ENCODE measurements at places on chromosomes 3 and 15.

DNA sequence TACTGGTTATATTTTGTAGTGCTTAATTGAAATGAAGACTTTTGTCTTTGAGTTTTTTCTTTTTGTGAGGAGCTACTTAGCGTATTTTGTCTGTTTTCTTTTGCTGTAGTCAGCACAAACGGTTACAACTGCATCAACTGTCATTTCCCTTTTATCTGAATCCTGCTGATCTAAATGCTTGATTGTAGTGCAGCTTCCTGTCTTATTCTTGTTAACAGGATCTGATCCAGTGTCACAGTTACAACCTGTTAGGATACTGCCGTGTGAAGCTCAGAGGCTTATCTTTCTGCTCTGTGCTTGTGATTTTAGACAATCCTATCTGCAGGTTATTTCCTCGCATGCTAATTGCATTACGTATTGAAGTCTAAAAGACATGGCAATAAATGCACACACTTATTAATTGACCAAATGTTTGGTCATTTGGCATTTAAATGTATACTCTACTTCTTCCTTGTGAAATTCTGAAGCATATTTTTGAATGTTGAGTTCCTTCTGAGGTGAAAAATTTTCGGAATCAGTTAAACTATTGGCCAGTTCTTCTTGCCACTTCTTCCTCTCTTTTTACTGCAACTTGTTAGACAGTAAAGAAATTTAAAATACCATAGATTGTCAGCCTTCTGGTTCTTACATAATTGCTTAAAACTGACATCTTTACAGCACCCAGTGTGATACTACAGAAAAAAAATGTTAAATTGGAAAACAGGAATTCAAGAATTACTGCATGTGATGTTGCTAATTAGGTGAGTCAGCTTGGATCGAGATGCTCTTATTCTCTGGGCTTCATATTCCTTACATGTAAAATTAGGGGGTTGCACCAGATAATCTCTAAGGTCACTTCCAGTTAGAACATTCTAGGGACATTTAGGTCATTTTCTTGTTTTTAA lies 168.2 kb downstream of the MBNL1 start:
- DNase-seq, result no peak

- no peak for DNase-seq
Measured at GRCh38 chr3:184218814-184219213, 10.6 kb upstream of the VWA5B2 start.

- no peak for DNase-seq
Measured at GRCh38 chr3:184320104-184320445, 5.7 kb downstream of the EIF4G1 start.

GRCh38 chr15:94094310-94094709 lies 137.1 kb upstream of the MCTP2 start:
- no peak for DNase-seq

DNA sequence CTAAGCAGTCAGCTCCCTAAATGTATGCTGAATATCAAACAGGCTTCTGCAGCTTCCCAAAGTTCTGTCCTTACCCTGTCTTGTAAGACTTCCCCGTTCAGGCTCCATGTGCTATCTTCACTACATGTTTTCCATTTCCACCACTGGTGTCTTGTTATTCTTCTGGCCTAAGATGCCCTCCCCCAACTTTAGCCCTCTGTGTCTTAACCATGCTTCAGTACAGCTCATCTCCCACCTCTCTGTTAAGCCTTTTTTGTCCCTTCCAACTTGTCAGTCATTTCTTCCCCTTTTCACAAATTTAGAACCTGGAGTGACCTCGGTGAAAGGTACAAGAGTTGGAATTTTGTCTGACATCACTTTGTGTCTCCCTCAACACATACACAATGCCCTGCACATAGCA lies 151.7 kb upstream of the TBL1XR1 start:
- DNase-seq, result no peak

DNA sequence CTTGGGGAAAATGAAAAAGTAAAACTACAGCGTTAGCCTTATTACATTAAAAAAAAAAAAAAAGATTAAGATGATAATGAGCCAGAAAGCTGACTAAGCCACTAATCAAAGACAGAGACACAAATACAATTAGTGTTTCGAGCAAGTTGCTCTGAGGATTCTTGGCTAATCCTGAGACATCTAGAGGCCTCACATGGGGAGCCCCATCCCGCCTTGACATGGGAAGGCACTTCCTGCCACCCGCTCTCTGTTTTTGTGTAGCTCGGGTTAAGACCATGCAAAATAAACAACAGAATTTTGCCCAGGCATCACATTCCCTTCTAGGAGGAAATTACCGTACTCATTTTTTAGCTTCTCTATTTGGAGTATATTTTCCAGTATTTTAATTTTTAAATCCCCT lies 15.3 kb downstream of the HESX1 start:
- DNase-seq, result no peak

GRCh38 chr15:96066126-96066525 lies 264.4 kb upstream of the NR2F2 start:
- no peak for DNase-seq

GRCh38 chr15:85024509-85025336 lies 43.1 kb downstream of the PDE8A start:
- no peak for DNase-seq

GRCh38 chr3:161386991-161387770 lies 15.9 kb upstream of the SPTSSB start:
- DNase-seq, result no peak

GRCh38 chr3:54968546-54969172 lies 40.8 kb upstream of the LRTM1 start:
- DNase-seq, result no peak

DNA sequence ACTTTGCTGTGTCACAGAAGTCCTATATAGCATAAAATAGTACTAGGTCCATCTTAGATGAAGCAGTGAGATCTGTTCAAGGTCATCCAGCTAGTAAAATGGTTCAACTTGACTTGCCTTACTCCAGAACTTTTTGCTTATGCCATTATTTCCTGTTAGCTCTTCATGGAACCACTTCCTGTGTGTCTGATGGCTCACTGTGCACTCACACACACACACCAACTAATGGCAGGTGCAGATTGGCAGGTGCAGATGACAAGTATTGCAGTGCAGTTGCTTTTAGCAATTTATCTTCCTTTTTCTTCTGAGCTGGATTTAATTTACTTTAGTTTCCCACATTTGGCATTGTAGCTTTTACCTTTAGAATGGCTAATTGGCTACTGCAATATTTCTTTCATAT lies 29.8 kb downstream of the GOLGA8S start:
- DNase-seq, result no peak

- DNase-seq, result no peak
Measured at GRCh38 chr15:52912172-52912571, 122.0 kb upstream of the ONECUT1 start.

DNA sequence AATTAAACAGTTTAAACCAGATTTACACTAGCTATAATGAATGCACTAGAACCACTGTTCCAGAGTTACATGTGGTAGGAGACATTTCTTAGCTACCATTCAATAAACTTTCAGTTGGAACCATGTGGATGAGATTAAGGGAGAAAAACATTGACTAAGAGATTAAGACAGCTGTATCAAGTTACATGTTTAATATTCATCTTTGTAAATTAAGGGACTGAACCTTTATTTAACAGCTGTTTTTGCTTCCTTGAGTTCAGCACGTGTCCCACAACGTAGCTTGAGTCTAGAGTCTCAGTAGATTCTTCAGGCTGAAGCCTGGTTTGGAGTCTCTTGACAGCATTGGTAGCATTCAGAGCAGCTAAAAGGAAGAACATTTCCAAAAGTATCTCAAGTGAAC lies 27.2 kb upstream of the CFAP44 start:
- DNase-seq, result no peak

DNA sequence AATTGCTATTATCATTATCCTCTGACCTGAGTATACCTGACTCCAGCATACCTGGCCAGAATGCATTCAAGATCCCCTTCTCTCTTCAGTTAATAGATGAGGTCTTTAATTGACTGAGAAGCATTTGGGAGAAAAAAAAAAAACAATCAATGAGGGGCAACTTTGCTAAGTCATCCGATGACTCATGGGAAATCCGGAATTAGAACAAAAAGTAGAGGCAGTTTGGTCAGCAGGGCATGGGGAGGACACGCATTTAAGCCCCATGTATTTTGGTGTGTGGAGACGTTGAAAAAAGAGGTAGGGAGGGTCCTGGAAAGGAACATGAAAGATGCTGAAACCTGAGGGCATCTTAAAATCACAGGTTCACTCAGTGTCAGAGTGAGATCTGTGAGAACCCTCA lies 256.2 kb downstream of the RORA start:
- DNase-seq, result no peak

DNA sequence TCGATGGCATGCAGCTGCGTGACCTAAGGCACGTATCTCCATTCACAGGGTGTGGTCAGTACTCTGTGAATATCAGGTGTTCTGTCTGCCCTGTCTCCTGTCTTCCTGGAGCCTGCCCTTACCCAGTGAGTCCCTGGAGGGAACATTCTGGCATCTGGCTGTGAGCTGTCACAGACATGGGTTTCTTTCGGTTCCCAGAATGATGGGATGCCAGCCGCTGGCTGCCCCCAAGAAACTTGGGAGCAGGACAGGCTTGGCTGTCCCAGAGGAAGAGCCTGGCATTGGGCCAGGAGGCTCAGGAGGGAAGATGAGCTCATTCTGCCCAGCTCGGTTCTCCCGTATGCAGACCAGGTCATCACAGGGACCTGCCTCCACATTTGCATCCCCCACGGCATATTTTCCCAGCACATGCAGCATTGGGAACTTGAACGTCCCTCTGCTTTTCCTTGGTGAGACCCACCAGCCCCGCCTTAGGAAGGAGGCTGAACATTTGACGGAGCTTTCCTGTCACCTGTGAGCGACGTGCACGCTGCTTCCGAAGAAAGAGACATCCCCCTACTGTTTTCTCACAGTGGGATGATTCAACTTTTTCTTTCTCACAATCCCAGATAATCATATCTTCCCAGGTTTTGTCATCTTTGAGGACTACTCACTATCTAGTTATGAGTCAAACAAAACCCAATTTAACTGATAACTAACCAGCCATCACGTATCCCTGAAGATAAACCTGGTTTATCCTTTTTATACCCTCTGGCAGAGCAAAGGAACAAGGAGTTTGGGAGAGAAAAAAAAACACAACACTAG lies 22.0 kb upstream of the PGPEP1L start:
- no peak for DNase-seq

- DNase-seq, result no peak
Measured at GRCh38 chr3:150357923-150358607, 50.0 kb upstream of the TSC22D2 start.

DNA sequence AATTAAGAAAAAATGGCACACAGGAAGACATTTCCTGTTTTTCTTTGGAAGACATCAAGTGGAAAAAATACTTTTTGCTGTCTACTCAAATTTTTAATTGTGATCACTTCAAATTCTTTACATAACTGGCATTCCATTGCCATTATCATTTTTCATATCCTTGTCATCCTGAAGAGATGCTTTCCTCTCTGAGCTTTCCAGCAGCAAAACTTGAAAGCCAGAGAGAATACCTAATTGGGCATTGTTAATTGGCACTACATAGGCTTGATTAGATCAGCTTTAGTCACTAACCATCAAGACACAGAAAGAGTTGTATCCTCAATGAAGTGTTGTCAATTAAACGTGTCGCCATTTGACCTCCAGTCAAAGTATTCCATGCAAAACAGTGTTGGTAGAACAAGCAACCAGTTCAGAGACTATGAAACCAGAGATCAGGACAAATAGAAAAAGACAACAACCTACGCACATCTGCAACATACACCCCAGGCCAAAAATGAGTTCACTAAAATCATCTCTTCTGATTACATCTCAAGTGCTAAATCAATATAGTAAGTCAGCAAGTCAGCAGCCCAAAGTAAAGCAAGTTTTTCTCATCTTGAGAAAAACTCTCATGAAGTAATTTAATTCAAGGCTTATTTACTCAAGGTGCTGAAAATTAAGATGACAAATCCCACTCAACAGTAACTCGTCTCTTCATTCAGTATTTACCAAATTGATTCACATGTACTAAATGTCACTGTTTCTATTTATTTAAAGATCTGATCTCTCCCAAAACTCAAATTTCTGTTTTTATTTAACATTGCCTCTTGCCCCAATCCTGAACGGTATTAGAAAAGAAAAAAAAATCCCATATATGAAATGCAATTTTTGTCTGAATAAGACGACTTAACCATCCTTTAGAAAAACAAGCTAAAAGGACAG lies 123.0 kb downstream of the SUCLG2 start:
- no peak for DNase-seq

GRCh38 chr3:27467545-27467944 lies 16.6 kb downstream of the SLC4A7 start:
- no peak for DNase-seq

DNA sequence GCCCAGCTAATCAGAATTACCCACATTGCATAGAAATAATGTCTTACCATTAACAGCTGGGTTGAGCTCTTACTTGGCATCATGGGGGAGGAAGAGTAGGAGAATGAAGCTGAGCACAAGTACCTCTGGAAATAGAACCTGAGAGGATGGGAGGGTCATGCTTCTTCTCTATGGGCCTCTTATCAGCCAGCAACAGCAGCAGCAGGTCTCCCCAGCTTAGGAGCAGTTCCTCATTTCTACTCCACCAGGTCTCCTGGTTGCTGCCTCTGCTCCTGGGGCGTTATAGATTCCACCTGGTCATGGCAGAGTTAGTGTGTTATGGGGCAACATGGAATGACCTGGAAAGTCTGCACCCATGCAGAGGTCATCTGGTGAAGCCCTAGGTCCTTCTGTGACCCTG lies 3.4 kb downstream of the FSD2 start:
- DNase-seq, result no peak

DNA sequence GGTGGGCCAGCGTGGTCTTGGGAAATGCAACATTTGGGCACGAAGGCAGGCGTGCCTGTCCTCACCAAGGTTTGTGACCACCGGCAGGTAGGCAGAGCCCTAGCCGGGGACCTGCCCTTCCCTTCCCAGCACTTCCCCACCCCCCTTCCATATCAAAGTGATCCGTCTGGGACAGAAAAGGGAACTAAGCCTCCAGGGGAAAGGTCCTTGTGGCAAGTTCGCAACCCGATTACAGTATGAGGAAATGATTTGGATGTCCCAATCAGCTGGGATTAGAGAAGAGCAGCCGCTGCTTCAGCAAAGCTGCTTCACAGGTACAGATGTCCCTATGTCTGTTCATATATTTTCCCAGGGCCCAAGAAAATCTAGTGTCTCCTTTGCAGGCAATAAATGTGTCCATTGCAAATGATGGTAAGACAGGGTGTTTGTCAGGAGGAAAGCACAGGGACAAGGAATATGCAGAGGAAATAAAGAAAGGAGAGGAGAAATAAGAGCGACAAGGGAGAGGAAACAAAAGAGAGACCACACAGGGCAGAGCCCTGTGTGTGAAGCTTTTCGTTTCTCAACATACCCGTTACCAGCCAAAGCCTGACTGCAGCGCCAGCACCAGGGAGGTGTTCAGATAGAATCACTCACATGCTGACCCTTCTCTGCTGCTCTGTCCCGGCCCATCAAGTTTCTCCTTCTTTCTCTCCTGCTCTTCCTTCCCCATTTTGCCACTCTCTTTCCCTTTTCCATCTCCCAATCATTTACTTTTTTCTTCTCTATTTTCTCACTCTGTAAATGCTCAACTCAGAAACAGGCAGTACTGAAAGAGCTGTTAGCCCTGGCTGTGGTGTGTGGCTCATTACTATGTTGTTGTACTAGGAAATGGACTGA lies 17.4 kb upstream of the SECISBP2L start:
- no peak for DNase-seq

- peak; percentile 40 for DNase-seq
Measured at GRCh38 chr15:77019521-77020331, 24.8 kb downstream of the PSTPIP1 start.
